ENCODE measurements at places on chromosomes 4 and X.
A peak's percentile ranks its signal among the peaks of the same experiment; 100 is the strongest.

- peak; percentile 1 for DNase-seq
Measured at GRCh38 chr4:173025131-173025530, 143.5 kb upstream of the GALNT7 start.

- DNase-seq = no peak
Measured at GRCh38 chrX:45009371-45010000, 136.5 kb downstream of the KDM6A start.

GRCh38 chrX:15349046-15349445, 13.7 kb upstream of the PIGA start:
- DNase-seq = peak; percentile 75

- no peak for DNase-seq
Measured at GRCh38 chr4:56388306-56388705, 1.0 kb upstream of the AASDH start.

DNA sequence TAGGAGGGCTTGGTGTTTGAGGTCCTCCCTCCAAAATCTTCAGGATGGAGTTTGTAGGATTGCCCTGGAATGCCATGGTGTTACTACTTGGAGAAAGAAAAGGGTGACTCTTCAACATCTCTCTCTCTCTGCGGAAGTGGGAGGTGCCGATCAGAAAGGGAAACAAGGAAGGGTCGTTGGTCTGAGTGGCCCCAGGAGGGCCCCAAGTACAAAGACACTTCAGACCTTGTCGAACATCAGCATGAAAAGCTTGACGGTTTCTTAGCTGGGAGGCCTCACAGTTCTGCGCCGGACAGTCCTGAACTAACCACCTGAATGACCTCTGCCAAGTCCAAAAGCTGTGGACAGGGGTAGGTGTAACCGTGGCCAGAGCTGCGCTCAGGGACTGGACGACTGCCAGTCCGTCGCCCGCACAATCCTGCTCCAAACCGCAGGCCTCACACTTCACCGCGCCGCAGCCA, 646 bp upstream of the GSX2 start:
- no peak for DNase-seq

GRCh38 chr4:66855956-66856355, 689.3 kb downstream of the CENPC start:
- no peak for DNase-seq

DNA sequence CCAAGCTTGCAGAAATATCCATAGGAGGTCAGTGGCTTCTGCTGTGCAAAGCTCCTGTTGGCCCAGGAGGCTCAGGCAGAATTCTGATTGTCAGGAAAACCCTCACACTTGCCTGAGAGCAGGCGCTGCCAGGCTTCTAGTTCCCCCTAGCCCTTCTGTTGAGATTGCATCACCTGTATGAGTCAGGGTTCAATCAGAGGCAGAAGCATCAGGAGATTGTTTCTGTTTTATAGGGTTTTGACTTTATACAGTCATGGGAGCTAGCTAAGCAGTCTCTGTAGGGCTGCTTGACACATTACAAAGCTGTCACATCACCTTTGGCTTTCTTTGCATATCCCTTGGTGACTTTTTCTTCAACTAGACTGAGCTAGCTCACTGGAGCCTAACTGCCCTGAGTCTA, 27.8 kb downstream of the DIPK2B start:
- DNase-seq = no peak

- no peak for DNase-seq
Measured at GRCh38 chr4:67809502-67809901, 55.3 kb upstream of the GNRHR start.

GRCh38 chrX:7987160-7988012, 60.2 kb upstream of the PNPLA4 start:
- no peak for DNase-seq

DNA sequence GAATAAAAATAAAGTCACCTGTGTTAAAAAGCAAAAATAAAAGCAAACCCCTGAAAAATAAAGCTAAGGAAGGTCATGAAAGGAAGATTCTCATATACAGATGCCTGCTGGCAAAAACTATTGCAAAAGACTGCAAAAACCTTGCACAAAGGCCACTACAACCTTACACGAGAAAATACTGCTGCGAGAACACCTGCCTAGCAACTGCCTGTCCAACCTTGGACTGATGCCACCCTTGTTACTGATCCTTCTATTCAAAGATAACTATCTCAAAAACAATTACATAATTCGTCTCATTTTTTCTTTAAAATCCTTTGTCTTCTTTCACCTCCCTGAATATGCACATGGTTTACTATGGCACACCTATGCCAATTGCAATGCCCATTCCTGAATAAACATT, 49.6 kb downstream of the SLC2A9 start:
- no peak for DNase-seq

GRCh38 chrX:12930150-12930549, 23.7 kb downstream of the TLR8 start:
- DNase-seq = no peak

DNA sequence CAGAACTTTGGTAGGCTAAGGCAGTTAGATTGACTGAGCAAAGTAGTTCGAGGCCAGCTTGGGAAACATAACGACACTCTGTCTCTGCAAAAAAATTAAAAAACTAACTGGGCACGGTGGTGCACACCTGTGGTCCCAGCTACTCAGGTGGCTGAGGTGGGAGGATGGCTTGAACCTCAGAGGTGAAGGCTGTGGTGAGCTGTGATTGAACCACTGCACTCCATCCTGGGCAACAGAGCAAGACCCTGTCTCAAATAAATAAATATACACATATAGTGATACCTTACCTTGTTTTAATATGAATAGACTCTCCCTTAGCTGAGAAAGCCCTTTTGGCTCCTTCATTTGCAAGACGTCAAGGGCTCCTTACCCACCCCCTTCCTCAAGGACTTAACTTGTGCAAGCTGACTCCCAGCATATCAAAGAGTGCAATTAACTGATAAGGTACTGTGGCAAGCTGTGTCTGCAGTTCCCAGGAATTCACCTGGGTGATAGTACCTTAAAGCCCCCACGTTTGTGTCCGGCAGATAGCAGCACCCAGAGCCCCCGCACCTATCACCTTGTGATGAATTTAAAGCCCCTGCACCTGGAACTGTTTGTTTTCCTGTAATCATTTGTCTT, 655.6 kb upstream of the GALNTL6 start:
- DNase-seq = no peak

GRCh38 chr4:111475001-111475400, 670.3 kb upstream of the FAM241A start:
- DNase-seq = peak; percentile 3

- no peak for DNase-seq
Measured at GRCh38 chr4:187416216-187416615, 579.4 kb upstream of the ZFP42 start.

GRCh38 chrX:94722578-94722977, 1048.6 kb downstream of the FAM133A start:
- DNase-seq = no peak

- DNase-seq = no peak
Measured at GRCh38 chr4:122889726-122890125, 32.7 kb downstream of the NUDT6 start.

All from NCI-H526 treated with DMSO at 0.1 percent for 48 hours (cell line).